ENCODE measurements at places on chromosomes 2 and 18.

DNA sequence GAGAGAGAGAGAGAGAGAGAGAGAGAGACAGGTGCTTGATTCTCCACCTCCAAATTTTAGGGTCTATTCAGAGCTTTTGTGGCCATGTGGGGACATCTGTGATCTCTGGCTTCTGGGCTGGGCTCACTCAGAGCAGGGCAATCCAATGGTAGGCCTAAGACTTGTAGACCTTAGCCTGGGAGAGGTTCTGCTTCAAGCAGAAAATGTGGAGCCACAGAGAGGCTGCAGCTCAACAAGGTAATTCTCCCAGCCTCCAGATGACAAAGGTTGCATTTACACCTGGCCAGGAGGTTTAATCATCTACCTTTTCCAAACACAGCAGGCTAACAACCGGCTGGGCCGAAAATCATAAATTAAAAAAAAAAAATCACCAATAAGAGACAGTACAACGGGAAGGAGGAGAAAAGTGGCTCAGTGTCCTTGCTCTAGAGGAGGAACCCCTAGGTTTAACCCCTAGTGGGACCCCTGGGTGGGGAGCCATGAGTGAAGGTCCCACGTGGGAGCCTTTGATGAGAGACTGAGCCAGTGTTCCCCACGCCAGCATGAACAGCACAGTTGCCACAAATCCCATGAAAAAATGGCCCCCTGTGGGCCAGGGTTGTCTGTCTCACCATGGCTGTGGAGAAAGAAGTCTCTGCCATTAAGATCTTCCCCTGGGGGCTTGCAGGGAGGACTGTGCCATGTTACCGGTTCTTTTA lies 124.0 kb upstream of the GATA6 start:
- no peak for DNase-seq

- DNase-seq = no peak
These were observed 99.4 kb downstream of the TFCP2L1 start for GRCh38 chr2:121185571-121186074.

GRCh38 chr2:163734401-163734800 lies 1.4 kb downstream of the FIGN start:
- no peak for DNase-seq

DNA sequence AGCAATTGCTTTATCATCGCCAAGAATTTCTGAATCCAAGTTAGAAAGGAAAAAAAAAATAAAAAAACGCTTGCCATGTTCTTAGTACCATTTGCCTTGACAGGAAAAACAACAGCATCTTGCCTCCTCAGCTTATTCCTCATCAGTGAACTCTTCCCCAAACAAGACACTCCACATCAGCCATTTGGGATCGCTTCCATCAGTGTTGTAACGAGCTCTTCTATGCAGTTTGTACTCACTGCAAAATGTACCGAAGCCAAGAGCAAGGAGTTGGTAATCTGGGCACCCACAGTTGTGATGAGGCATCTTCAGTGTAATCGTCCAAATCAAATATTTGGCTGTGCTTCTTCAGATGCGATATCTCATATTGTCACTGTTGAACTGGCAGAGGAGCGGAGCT lies 503.7 kb downstream of the TMEM182 start:
- DNase-seq = peak; percentile 82

GRCh38 chr2:120133572-120134244 lies 89.5 kb downstream of the TMEM185B start:
- DNase-seq = no peak

DNA sequence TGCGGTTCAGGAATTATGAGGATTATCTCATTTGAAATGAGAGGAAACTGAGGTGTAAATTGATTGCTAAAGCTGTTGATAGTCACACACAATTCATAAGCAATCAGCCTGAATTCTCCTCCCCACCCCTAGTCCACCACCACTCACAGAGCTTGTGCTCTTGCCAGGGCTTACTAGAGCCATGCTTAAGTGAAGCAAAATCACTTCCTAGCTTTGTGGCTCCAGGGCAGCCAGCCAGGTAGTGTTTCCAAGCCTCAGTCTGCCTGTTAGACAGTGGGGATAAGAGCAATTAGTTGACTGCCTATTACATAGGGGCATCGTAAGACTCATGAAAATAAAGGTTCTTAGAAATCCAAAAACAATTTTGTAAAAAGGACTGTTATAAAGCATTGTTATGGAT lies 87.2 kb downstream of the PKP4 start:
- DNase-seq = peak; percentile 8

GRCh38 chr2:34660741-34661140 lies 1061.6 kb upstream of the FAM98A start:
- no peak for DNase-seq

DNA sequence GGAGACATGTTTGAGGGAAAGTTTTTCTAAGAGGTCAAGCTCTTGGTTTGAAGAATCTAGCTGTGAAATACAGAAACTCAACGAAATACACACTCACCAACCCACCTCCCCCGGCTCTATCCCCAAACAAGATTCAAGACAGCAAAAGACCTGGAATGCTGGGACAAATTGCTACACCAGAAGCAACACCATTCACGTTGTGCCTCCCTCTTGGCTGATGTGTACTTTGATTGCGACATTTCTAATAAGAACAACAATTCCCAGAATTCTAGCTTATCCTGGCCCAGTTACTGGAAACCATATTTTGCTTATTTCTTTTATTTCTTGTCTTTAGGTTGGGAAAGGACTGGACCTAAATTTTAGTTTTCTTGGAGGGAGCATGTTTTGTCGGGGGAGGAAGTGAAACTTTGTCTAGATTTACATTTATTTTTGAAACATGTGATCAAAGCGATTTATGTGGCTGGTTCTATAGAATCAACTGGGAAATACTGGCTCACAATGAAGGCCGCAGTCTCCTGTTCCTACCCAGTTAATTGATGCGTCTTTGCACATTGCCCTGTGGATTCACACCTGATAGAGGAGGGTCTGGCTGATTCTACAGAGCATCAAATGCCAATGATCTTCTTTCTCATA lies 29.6 kb upstream of the LPIN1 start:
- DNase-seq = no peak

DNA sequence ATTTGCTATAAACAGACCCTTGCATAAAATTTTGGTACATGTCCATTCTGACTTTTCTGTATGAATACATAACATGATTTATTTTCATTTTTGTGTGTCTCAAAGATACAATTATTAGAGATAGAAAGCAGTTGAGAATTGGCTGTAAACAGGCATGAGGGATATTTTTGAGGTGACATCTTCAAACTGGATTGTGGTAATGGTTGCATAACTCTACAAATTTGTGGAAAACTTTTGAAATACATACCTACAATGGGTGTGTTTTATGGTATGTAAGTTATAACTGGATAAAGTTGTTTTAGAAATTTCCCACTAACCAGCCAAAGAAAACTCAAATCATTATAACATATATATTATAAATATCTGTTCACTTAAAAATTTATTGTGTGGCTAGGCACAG lies 39.6 kb downstream of the GREB1L start:
- no peak for DNase-seq

DNA sequence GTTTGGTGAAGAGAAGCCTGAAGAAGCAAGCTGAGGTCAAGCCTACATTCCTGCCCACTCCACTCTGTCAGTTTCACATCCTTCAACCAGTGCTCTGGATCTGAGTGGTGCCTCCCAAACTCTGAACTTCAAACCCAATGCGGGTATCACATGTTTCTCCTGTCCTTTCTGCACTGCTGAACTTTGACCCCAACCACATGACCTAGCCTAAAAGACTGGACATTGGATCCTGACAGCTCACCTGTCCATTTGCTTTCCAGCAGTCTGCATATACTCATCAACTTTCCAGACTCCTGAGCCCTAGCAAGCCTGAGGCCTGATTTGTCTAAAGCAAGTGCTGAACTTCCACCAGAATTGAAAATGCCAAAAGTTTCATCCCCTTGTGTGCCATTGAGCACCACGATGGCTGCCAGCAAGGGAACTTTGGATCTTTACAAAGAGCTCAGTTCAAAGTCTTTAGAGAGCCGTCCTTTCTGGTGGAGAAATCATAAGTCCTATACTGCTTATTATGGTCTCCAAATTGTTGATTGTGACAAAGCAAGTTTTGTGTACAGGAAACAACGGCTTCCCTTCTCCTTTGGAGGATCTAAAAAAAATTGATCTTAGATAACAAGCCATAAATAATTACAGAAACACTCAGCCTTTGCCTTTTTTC lies 37.6 kb upstream of the ITGA6 start:
- DNase-seq = no peak

- DNase-seq = no peak
These were observed 12.1 kb upstream of the FAHD2A start for GRCh38 chr2:95390272-95390880.

DNA sequence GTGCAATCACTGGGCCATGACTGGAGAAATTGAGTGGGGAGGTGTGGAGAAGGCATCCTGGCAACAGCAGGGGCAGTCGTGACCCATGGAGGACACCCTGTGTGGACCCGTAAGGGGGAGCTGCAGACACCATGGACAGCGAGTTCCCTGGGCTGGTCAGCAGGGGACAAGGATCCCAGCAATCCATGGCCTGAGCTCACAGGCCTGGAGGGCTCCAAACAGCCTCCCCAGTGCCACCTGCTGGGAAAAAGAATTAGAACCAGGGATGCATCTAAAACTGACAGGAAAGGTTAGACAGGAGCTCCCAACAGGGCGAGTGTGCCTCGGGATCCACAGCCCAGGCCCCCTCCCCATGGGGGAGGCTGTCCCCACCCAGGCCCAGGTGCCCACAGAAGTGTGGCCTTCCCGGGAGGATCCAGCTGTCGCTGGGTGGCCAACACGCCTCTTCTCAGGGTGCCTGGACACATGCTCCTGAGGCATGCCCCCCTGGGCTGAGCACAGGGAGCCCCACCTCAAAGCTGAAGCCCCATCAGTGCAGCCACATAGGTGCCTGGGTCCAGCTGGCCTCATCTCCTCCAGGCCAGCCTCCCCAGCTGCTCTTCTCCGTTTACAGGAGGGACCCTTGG lies 20.5 kb upstream of the KIF1A start:
- DNase-seq = peak; percentile 24

DNA sequence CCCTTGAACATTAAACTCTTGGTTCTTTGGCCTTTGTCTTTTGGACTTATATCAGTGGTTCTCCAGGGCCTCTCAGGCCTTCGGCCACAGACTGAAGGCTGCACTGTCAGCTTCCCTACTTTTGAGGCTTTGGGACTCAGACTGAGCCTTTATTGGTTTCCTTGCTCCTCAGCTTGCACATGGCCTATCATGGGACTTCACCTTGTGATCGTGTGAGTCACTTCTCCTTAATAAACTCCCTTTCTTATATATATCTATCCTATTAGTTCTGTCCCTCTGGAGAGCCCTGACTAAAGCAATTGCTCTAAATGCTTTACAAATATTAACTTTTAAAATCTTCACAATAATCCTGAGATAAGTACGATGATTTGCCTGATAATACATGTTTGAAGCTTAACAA lies 353.6 kb upstream of the TRIB2 start:
- no peak for DNase-seq

- DNase-seq = no peak
These were observed 198.2 kb downstream of the PTGR3 start for GRCh38 chr18:75010689-75011088.

GRCh38 chr2:174561972-174562370 lies 35.6 kb downstream of the WIPF1 start:
- DNase-seq = no peak

DNA sequence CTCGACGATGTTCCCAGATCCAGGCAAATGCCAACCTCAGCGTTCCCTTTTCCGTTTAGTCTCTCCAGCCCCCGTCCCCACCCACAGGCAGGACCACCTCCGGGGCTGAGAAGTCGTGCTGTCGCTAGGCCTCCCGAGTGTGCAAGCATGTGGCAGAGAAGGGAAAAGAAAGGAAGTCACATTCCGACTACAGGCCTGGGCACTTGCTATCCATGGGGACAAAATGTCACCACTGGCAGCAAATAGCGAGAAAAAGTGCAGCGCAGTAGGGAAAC lies 420 bp downstream of the PIGN start:
- no peak for DNase-seq

- no peak for DNase-seq
These were observed 1232.6 kb upstream of the NRXN1 start for GRCh38 chr2:52264488-52264887.

DNA sequence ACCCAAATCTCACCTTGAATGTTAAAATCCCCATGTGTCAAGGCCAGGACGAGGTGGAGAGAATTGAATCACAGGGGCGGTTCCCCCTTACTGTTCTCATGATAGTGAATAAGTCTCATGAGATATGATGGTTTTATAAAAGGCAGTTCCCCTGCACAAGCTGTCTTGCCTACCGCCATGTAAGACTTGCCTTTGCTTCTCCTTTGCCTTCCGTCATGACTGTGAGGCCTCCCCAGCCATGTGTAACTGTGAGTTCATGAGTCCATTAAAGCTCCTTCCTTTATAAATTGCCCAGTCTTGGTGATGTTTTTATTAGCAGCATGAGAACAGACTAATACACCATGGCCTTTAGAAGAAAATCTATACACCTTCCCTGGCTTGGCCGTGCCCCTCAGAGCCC lies 7.4 kb upstream of the MBP start:
- DNase-seq = no peak

- DNase-seq = no peak
These were observed 69.4 kb upstream of the MYT1L start for GRCh38 chr2:2400286-2401038.

DNA sequence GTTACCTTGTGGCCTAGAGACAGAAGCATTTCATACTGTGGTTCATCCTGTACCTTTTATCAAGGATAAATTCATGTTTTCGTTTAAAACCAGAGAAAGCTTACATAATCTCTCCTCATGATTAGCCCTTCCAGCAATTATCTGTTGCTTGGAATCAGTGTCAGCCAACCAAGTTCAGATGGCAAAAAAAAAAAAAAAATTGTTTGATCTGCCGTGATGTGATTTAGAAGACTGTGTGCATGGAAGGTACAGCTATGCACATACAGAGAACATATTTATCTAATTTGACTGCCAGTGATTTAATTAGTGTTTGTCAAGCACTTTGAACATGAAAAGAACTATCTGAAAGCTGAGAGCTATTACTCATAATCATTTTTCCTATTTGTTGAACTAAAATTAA lies 180.9 kb downstream of the ZEB2 start:
- no peak for DNase-seq

DNA sequence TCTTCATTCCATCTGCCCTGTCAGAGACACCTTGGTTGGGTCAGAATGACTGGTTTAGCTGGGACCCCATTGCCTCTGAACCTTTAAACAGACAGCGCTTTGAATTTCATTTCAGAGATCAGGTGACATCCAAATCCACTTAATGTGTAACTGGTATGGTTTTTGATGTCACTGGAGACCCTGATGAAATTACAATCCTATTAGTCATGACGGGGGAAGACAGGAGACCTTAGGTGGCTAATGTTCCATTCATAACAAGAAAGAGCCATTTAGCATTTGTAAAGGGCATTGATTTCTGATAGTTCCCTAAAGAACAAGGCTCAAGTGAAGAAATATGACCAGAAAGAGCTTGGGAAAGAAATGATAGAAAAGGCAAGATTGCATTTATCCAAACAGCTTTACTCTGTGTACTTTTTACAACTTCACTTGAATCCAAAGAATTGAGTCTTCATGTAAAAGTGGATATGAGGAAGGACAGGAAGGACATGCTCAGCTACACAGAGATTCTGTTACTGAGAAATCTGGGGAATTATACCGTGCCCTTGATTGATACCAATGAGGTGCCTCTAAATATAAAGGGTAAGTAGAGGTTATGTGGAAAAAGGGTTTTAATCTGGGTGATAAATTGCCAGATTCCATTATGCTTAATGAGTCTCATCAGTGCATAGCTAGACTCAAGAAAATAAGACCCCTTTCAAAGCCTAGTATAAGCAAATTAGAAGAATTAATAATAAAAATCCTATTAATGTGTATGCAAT lies 198.2 kb downstream of the NCKAP5 start:
- DNase-seq = no peak

Data from NCI-H446 (cell line).